ENCODE measurements at places on chromosomes 6 and 20.

GRCh38 chr6:122792766-122793165 lies 3.7 kb downstream of the SMPDL3A start:
- no peak for DNase-seq

DNA sequence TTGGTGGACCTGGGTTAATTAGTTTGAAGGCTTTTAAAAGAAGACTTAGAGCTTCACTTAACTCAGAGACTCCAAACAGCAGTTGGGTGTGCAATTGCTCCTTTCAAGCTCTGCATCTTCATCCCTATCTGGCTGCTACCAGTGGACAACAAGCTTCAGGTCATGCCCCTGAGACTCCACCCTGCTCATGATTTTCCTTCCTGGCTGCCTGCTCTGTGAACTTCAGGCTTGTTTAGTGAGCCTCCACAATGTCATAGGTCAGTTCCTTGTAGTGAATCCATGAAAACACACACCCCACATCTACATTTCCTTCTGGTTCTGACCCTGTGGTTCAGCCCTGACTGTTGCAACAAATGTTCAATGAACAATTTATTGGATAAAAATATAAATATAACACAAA lies 61.1 kb upstream of the MARCKS start:
- no peak for DNase-seq

DNA sequence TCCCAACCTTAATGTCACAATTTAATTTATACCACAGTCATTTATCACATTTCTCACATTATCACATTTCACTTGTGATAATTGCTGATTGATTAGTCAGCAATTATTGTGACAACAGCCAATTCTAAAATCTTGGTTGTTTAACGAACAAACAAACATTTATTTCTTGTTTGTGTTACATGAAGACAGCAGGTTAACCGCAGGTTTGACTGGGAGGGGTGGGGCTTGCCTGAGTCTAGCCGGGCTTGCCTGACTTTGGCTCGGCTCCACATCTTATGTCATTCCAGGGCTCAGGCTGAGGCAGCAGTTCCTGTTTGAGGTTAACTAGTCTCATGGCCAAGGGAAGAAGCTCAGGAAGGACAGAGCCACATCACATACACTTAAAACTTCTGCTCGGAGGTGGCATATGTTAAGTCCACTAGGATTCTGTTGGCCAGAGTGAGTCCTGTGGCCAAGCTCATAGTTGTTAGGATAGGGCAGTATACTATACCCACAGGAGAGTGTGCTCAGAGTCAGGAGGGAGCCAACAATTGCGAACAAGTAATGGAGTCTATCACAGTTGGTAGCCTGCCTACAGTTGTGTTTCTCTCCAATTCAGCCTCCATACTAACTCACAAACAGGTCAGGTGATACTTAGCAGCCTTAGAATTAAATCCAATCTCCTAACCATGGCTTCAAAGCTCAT lies 90.0 kb upstream of the IFNGR1 start:
- DNase-seq: peak; percentile 79

- DNase-seq: no peak
These were observed 363.5 kb downstream of the SYNE1 start for GRCh38 chr6:152273638-152274037.

- no peak for DNase-seq
These were observed 7.2 kb downstream of the PKIG start for GRCh38 chr20:44589537-44589936.

DNA sequence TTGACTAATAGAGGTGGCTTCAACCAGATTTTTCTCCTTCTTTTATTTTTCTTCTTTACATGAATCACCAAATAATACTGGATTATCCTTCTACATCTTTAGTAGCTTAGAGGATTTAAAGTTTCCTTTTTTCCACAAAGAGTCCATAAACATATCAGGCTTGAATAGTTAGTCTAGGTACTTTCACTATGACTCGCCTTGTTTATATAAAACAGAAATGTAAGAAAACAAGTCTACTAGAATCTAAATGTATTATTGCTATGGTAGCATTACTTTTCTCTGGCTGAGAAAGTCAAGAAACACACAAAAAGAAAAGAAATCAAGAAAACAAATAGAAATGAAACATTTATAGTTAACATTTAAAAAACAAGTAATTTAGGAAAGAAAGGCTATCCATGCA lies 215.2 kb downstream of the PTPRK start:
- peak; percentile 34 for DNase-seq

DNA sequence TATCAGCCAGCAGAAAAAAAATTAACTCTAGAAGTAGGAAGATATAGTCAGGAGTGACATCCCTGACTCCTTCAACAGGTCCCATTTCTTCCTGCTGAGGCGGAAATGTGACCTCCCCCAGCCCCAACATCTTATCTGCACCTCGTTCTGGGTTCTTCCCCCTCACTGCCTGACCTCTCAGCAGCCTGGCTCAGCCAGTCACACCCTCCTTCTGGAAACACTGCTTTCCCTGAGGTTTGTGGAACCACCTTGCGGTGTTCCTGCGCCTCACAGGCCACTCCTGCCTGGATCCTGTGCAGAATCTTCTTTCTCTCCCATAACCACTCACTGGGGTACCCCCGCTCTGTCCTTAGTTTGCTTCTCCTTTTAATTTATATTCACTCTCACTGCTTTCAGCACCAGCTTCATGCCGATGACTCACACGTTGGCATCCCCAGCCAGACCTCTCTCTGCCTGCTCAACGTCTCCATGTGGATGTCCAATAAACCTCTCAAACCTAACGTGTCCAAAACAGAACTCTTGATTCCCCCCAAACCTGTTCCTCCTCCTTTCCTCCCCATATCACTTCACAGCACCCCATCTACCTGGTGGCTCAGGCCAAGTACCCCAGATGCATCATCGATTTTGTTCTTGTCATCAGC lies 222.8 kb upstream of the PLN start:
- peak; percentile 43 for DNase-seq

DNA sequence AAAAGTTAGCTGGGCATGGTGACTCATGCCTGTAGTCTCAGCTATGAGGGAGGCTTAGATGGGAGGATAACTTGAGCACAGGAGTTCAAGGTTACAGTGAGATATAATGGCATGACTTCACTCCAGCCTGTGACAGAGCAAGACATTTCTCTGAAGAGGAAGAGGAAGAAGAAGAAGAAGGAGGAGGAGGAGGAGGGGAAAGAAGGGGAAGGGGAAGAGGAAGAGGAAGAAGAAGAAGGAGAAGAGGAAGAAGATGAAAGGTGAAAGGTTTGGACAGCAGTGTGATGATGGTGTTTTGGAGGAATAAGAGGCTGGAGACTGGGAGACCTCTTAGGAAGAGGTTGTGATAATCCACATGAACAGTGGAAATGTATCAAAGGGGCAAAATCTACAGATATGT lies 410.7 kb upstream of the JAG1 start:
- DNase-seq: no peak

- no peak for DNase-seq
These were observed 514.9 kb downstream of the CDKAL1 start for GRCh38 chr6:21049148-21049547.

DNA sequence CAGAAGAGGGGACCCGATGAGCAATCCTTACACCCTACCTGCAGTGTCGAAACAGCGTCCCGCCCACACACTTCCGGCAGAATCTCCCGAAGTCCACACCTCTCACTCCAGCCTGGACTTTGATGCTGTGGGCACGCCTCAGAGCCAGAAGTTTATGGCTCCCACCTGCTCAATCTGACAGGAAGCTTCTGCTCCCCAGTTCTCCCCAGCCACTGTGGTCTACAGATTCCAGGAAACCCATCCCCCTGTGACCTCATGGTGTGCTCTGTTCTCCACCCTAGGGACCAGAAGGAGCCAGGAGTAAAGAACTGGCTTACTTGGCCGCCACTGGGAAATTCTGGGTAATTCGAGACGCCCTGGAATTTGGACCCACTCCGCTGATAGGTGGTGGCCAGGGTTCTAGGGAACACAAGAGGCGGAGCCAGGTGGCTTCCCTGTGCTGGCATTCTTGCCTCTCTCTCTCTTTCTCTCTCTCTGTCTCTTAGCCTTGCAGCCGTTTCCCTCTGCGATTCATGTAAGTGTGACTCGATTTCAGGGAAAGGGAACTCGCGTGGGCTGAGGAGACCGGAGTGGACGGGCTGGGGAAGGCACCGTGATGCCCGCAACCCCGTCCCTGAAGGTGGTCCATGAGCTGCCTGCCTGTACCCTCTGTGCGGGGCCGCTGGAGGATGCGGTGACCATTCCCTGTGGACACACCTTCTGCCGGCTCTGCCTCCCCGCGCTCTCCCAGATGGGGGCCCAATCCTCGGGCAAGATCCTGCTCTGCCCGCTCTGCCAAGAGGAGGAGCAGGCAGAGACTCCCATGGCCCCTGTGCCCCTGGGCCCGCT lies at the start of gene TRIM15:
Gene TRIM15 (plus strand): TSS at position 457 of the 828 bp plus-strand sequence. CDS start 139 bp downstream, at position 596.
- DNase-seq: no peak

- DNase-seq: no peak
These were observed 132.2 kb upstream of the CST7 start for GRCh38 chr20:24816907-24817306.

GRCh38 chr20:41956338-41957074 lies 338.3 kb upstream of the CHD6 start:
- DNase-seq: peak; percentile 0

DNA sequence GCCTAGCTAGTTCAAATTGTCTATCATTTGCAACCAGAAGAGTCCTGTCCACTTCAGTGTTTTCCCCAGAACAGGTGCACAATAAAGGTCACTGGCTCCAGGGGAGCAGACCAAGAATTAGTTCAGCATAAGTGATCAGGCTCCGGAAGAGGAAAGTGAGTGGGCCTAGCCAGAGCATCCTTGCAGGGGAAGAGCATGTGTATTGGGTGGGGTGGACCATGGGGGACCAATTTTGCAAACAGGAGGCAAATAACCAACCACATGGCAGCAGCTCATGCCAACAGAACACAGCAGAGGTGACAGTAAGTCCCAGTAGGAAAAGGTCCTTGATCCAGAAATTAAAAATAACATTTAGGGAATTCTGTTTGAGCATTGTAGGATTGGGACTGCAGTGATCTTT lies 43.2 kb upstream of the CNR1 start:
- no peak for DNase-seq
